Activated naive CD8-positive, alpha-beta T cell treated with anti-CD3 and anti-CD28 coated beads for 36 hours (primary cell): ENCODE measurements at places on chromosomes 7 and 10. TPM values are rescaled to one million over a fixed set of nuclear protein-coding genes. Genes with fewer than 3 reads are reported as not detected.

IL2RA gene
- total RNA-seq: 698 TPM

- H3K27ac ChIP-seq: no peak overlapping the region
- H3K4me1 ChIP-seq: no peaks in the 10 kb centered on the region
- no peaks in the 10 kb centered on the region for H3K36me3 ChIP-seq
- DNase-seq: no peak
- no peaks in the 10 kb centered on the region for H3K27me3 ChIP-seq
These were observed 186.7 kb upstream of the PLXDC2 start for GRCh38 chr10:19629567-19629966.

DNA sequence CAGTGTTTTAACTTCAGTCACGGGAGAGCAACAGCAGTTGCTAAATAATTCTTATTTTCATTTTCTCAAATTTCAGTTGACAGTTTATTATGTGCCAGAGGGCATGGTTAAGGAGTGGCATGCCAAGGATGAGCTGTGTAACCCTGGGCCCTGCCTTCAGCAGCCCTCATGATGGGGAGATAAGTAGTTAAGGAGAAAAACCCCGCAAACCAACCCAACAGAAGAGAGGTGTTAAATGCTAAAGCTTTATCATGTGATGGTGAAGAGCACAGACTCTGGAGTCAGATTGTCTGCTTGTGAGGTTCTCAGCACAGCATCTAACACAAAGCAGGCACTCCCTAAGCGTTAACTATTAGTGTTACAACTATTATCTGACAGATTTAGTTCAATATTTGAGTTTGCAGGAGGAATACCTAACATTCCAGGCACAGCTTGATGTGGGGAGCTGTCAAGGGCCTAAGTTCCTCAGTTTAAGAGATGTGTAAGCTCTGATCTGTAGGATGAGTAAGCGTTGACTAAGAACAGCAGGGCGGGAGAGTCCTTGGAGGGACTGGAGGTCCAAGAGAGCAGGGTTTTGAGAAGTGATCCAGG, 29.6 kb downstream of the STAM start:
- no peak overlapping the region for H3K27ac ChIP-seq
- peaks cover 15% of the 10 kb centered on the region for H3K36me3 ChIP-seq
- no peak overlapping the region for H3K4me3 ChIP-seq
- H3K27me3 ChIP-seq: no peaks in the 10 kb centered on the region
- H3K4me1 ChIP-seq: peaks cover 57% of the 10 kb centered on the region
- DNase-seq: no peak

KAZALD1 gene
- 0.25 TPM for total RNA-seq

FAM25C gene
- total RNA-seq: not detected

NKX1-2 gene
- total RNA-seq: not detected

DNA sequence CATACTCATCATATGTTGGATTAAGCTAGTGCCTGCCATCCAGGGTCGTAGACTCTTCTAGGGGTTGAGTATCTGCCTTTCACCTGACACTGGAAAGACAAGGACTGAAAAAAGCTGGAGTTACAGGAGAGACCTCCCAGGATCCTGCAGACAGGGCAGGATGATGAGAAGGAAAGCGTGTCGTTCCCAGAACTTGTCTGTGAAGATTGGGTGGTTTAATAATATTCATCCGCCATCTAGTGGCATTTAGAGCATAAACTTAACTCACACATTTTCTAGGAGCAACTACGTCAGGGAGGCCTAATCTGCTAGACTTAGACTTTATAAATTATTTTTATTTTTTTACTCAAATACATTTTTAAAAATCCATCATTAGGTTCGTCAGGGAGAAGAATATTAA, 59.6 kb downstream of the ADRB1 start:
- no peak overlapping the region for H3K27ac ChIP-seq
- H3K4me3 ChIP-seq: no peak overlapping the region
- H3K36me3 ChIP-seq: no peaks in the 10 kb centered on the region
- H3K4me1 ChIP-seq: peaks cover 26% of the 10 kb centered on the region
- peaks cover 41% of the 10 kb centered on the region for H3K27me3 ChIP-seq
- no peak for DNase-seq

SMARCD3 gene
- 4.1 TPM for total RNA-seq

GRCh38 chr10:113541549-113541927, 11.3 kb upstream of the HABP2 start:
- H3K4me3 ChIP-seq: no peak overlapping the region
- no peaks in the 10 kb centered on the region for H3K36me3 ChIP-seq
- no peak overlapping the region for H3K27ac ChIP-seq
- DNase-seq: no peak

MXI1 gene
- total RNA-seq: 24.4 TPM

FZD1 gene
- total RNA-seq: 0.14 TPM

- H3K36me3 ChIP-seq: no peaks in the 10 kb centered on the region
- H3K4me1 ChIP-seq: no peaks in the 10 kb centered on the region
- H3K4me3 ChIP-seq: no peak overlapping the region
- no peak for DNase-seq
These were observed 209.5 kb downstream of the GLI3 start for GRCh38 chr7:42027521-42027920.

GRCh38 chr10:122492006-122492405, 30.7 kb downstream of the HTRA1 start:
- peaks cover 27% of the 10 kb centered on the region for H3K4me1 ChIP-seq
- H3K27ac ChIP-seq: no peak overlapping the region

ADAMTS14 gene
- total RNA-seq: 0.10 TPM

DNA sequence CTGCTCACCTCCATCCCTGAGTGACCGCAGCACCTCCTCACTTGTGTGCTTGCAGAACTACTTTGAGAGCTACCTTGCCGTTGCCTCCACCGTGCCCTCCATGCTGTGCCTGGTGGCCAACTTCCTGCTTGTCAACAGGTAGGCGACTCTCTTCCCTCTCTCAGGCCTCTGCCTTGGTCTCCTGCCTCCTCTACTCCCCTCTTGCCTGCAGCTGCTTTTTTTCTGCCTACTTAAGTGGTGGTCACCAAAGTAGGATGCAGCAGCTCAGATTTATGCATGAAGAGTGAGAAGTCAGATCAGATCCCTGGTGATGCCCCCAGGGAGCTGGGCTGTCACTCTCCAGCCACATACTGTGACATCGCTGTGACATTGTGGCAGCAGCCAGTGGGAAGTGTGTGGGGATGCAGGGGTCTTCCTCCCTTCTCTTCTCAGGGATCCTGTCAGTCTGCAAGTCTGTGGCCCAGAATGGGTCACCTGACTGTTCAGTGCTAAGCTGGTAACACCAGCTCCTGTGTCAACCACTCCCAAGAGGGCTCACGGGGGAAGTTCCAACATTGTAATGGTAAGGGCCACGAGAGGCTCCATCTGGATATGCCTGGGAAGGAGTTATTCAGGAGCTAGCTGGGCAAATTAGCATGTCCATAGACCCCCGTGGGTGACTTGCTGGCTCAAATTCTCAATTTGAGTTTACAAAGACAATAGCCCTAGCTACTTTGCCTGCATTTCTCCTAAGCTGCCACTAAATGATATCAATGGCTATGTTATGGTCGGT, 25.3 kb downstream of the SLC29A3 start:
- H3K36me3 ChIP-seq: peaks cover 2% of the 10 kb centered on the region
- no peak overlapping the region for H3K4me3 ChIP-seq
- H3K4me1 ChIP-seq: no peaks in the 10 kb centered on the region
- H3K27ac ChIP-seq: no peak overlapping the region
- no peaks in the 10 kb centered on the region for H3K27me3 ChIP-seq

- no peaks in the 10 kb centered on the region for H3K4me1 ChIP-seq
- H3K36me3 ChIP-seq: no peaks in the 10 kb centered on the region
- peaks cover 29% of the 10 kb centered on the region for H3K27me3 ChIP-seq
- H3K4me3 ChIP-seq: no peak overlapping the region
- no peak overlapping the region for H3K27ac ChIP-seq
- DNase-seq: no peak
These were observed 23.0 kb upstream of the ING3 start for GRCh38 chr7:120927454-120928103.

WDFY4 gene
- total RNA-seq: 0.93 TPM

- no peak overlapping the region for H3K27ac ChIP-seq
- H3K27me3 ChIP-seq: no peaks in the 10 kb centered on the region
- H3K4me1 ChIP-seq: no peaks in the 10 kb centered on the region
- no peak overlapping the region for H3K4me3 ChIP-seq
These were observed 375.4 kb downstream of the CNTNAP2 start for GRCh38 chr7:146492017-146492416.

PRF1 gene
- 44.7 TPM for total RNA-seq

GRCh38 chr7:132709971-132710567, 133.8 kb upstream of the PLXNA4 start:
- no peak overlapping the region for H3K27ac ChIP-seq
- no peaks in the 10 kb centered on the region for H3K27me3 ChIP-seq
- H3K36me3 ChIP-seq: no peaks in the 10 kb centered on the region
- DNase-seq: no peak
- no peak overlapping the region for H3K4me3 ChIP-seq
- H3K4me1 ChIP-seq: peaks cover 2% of the 10 kb centered on the region

- H3K36me3 ChIP-seq: peaks cover 8% of the 10 kb centered on the region
- peaks cover 19% of the 10 kb centered on the region for H3K27me3 ChIP-seq
- no peak for DNase-seq
- peaks cover 40% of the 10 kb centered on the region for H3K4me1 ChIP-seq
- H3K4me3 ChIP-seq: no peak overlapping the region
- H3K27ac ChIP-seq: no peak overlapping the region
These were observed 156.2 kb downstream of the DNAJB6 start for GRCh38 chr7:157493017-157493416.

DNA sequence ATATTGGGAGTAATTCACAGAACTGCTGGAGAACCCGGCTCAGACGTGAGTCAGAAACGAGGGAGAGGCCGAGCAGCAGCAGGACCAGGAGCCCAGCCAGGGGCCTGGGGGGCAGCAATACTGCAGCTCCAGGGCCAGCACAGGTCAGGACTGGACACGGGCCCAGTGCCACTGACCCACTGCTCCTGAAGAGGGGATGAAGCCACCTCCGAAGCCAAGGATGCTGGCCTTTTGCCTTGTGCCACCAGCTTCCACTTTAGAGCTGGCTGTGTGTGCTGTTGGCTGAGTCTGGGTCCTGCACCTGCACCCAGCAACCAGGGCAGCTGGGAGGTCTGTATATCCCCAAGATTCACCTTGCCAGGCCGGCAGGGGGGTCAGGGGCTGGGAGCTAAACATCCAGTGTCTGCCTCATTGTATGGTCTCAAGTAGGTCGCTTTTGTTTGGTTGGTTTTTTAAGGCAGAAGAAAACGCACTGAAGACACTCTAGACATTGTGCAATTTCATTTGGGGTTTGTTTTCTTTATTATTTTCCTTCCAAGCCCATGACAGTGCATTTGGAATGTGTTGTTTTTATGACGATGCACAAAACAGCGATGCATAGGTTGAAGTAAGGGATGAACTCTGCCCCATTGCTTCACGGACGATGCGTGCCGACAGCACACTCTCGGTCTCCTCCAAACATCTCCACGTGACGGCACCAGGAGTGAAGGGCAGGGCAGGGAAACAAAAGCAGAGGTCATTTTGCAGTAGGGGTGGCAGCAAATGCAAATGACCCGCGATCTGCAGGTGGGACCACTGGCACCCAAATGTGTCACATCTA, 27.7 kb upstream of the INSIG1 start:
- no peak for DNase-seq
- H3K4me1 ChIP-seq: peaks cover 4% of the 10 kb centered on the region
- no peak overlapping the region for H3K27ac ChIP-seq
- no peaks in the 10 kb centered on the region for H3K36me3 ChIP-seq

SGCE gene
- total RNA-seq: not detected

DNA sequence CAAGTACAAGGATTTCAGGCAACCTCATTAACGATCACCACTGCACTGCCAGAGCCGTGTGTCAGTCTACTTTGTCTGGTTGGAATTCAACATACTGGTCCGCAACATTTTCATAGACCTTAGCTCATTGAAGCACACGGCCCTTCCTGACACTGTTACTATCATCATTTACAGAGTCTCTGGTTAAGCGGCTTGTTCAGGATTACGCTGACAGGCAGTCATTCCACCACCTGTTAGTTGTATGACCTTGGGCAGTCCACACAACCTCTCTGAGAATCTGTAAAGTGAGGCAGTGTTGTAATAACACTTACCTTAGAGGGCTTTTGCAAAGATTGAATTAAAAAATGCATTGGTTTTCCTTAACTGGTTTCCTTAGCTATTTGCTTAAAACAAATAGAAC, 112.6 kb downstream of the AOAH start:
- H3K27ac ChIP-seq: no peak overlapping the region
- H3K27me3 ChIP-seq: no peaks in the 10 kb centered on the region
- H3K4me3 ChIP-seq: no peak overlapping the region
- peaks cover 5% of the 10 kb centered on the region for H3K36me3 ChIP-seq

IKZF1 gene
- total RNA-seq: 225 TPM

GATA3 gene
- total RNA-seq: 8.8 TPM

DNA sequence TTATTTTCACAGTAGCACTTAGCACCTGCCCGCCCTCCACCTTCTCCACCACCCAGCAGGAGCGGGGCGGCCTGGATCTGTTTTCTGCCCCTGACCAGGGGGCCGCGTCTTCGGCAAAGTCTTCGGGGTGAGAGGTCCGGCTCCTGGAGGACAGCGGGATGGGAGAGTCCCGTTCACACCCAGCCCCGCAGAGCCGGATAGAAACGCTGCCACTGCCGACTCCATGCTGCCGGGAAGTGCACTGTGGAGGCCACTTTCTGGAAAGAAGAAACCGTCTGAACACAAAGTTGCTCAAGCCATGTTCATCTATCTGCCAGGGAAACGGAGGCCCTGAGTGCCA, 14.5 kb upstream of the ZNF273 start:
- H3K27me3 ChIP-seq: peaks cover 78% of the 10 kb centered on the region
- H3K27ac ChIP-seq: peak overlapping the region; percentile 12
- H3K36me3 ChIP-seq: no peaks in the 10 kb centered on the region
- no peak for DNase-seq

GRCh38 chr7:120181499-120181898, 91.5 kb upstream of the KCND2 start:
- no peaks in the 10 kb centered on the region for H3K36me3 ChIP-seq
- H3K4me3 ChIP-seq: no peak overlapping the region
- no peaks in the 10 kb centered on the region for H3K27me3 ChIP-seq
- DNase-seq: no peak
- no peaks in the 10 kb centered on the region for H3K4me1 ChIP-seq
- no peak overlapping the region for H3K27ac ChIP-seq
